Stimulated activated CD4-positive, alpha-beta T cell treated with anti-CD3 and anti-CD28 coated beads, Interleukin-1b, Interleukin-23, amount 100 ng/mL, for 1 hour (primary cell): ENCODE measurements at places on chromosomes 7 and 10.

DNA sequence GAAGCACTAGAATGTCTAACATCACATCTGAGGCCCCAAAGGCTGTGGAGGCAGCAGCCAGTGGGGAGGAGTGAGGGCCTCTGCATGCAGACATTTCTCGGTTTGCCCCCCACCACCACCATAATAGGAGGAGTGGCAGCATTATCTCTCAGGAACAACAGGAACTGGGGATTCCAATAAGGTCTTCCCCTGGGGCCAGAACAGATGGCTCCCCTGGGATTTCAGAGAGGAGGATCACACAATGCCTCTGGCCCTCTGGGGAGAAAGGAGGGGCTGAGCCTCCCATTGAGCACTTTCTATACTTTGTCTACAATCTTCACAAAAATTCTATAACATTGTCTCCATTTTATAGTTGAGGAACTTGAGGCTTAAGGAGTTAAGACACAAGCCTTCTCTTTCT lies 61.1 kb downstream of the GRID1 start:
- no peak for DNase-seq

DNA sequence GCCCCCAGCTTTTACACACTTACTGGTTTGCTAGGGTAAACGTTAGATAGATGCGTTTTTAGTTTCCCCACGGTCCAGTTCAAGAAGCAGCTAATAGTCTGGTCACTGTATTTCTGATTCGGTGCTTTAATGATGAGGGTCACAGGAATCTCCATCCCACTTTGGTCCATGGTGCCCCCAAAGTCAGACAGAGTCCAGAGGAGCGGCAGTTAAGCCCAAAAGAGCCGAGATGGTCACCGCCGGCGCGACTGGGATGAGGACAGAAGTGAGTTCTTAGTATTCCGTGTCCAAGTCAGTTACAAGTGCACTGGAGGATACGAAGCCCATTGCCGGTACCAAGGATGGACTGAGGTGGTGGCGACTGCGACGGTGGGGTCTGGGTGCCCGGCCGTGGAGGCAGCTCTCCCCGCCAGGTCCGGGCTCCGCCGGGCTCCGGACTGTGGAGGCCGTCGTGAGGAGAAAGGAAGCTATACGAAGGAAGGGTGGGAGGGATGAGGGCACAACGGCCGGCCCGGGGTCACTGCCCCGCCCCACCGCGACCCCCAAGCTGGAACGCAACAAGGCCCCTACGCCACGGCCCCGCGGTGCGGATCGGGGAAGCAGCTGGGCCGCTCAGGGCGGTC lies 663 bp downstream of the HERPUD2 start:
- no peak for DNase-seq

- no peak for DNase-seq
These were observed 1.3 kb downstream of the ABCB1 start for GRCh38 chr7:87599336-87599735.

DNA sequence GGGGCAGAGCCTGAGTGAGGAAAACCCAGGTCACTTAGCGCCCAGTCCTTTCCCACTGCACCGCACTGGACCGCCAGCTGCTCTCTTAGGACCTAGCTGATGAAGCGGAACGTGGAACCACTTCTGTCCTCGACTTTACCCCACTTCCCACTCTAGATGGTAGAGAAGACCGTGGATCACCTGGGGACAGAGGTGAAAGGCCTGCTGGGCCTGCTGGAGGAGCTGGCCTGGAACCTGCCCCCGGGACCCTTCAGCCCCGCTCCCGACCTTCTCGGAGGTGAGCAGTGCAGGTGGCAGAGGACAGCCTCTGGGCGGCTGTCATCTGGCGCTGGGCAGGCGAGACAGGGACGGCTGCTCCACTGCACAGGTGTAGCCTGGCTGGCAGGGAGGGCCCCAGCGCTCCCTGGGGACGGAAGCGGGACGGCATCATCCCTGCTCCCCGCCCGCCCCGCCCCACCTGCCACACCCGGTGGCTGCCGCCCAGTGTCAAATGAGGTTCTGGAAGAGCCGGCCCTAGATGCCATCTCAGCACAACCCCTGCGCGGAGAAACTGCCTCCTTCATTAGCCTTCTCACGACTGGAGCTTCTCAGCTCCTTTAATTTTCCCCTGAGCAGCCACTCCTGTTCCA lies 11.7 kb downstream of the PLAC9 start:
- no peak for DNase-seq

GRCh38 chr7:74617180-74617744 lies 40.3 kb upstream of the GTF2I start:
- DNase-seq: no peak

DNA sequence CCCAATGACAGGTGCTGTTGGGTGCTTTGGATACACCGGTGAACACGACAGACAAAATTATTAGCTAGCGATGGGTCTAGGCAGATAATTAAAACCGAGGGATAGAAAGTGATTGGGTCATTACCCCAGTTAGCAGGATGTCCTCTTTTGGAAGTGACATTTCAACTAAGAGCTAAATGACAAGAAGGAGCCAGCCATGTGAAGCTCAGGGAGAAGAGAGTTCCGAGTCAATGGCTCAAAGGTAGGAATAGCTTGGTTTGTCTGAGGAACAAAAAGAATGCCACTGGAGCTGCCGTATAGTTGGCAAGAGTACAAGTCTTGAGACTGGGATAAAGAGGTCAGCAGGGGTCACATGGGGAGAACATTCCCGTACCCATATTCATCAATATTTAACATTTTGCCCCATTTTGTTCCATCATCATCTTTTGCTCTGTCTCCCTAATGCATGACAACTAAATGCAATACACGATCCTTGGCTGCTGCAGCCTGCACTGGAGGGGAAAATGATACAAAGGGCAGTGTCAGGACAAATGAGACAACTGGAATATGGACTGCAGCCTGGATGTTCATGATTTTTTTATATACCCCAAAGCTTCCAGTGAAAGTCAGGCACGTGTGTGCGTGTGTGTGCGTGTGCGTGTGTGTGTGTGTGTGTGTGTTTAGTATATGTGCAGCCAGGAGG lies 115.7 kb downstream of the ICA1 start:
- no peak for DNase-seq

GRCh38 chr7:112080978-112081377 lies 125.2 kb downstream of the DOCK4 start:
- DNase-seq: no peak

GRCh38 chr7:1494447-1494846 lies 9.7 kb downstream of the INTS1 start:
- no peak for DNase-seq

DNA sequence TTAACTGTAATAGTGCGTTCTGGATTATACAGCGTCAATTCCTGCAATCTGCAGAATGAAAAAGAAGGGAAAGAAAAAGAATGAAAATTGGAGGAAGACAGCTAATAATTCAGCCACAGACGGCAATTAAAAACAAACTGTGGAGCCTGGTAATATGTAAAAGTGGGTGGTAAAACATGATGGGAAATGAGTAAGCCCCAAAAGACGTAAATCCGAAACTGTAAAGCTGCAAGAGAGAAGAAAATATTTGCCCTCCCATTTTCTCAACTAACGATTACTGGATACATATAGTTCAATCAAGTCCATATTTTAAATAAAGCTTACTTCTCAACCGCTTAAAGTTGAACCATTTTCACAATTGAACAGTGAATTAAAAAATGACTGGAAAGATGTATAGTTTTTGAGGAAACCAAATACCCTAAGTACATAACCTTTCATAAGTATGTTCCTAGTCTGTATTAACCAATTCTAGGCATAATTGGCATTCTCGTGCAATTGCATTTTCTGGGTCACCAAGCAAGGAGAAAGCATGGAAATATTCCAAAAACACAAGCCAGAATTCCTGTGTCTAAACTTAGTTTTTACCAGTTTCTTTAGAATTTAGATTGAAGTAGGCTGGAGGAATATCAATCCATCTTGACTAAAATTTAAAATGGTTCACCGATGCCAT lies 44.8 kb downstream of the MALSU1 start:
- DNase-seq: no peak

DNA sequence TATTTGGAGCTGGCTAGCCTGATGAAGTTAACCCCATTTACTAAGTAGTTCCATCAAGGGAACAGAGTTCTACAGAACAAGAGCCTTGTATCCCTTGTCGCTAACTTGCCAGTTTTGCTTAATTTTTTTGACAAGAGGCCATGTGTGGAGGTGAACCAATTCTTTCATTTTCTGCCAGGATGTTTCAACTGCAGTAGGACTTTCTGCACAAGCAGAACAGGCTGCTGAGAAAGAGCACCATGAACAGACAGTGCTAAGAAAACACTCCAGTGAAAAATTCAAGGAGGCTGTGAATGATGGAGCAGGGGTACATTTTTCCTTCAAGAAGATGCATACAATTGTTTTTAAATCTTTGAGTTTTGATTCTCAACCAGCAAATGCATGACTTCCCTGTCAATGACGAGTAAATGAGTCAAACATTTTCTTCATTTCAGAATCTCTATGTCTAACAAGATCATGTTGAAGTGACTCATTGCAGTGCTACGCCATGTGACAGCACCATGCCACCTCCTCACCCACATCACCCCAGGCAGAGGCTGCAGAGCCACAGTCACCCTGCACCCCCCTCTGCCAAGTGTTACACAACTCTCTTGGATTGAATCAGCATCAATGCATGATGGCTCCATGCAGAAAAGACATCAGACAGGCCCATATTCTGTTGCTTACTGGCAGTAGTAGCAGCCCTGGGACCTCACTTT lies 193.1 kb downstream of the COBL start:
- DNase-seq: no peak

DNA sequence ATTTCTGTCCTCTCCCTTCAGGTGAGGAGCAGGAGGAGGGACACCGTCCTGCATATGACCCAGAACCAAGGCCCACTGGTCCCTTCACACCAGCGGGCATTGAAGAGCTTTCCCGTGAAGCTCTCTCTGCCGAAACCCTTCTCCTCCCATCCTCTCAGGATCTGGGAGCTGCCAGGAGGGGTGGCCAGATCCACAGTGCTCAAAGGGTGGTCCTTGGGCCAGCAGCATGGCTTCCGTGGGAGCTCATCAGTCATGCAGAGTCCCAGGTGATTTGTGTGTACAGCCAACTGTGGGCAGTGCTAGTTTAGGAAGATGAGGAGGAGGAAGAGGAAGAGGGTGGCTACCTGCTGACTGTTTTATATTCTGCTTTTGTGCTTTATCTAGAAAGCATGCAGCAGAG lies 28.4 kb downstream of the CNPY1 start:
- DNase-seq: no peak

GRCh38 chr7:51255536-51256208 lies 60.9 kb downstream of the COBL start:
- DNase-seq: no peak

GRCh38 chr10:29968585-29968984 lies 90.8 kb downstream of the JCAD start:
- no peak for DNase-seq

DNA sequence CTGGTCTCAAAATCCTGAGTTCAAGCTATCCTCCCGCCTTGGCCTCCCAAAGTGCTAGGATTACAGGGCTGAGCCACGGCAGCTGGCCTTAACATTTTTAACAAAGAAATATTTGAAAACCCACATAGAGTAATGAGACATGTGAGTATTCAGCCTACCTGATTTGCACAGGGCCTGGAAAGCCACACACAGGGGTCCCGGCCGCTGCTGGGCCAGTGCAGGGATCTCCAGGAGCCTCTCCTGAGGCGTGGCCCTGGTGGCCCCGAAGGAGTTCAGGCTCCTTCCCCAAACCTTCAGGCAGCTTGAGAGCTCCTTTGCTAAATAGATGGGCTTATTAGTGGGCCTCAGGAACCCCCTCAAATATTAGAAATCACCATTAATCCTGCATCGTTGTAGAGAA lies 18.7 kb downstream of the CNPY1 start:
- no peak for DNase-seq

- DNase-seq: no peak
These were observed 49.7 kb downstream of the BZW2 start for GRCh38 chr7:16695621-16696237.

- no peak for DNase-seq
These were observed 41.8 kb upstream of the ZNF488 start for GRCh38 chr10:47425813-47426419.

GRCh38 chr7:6453734-6454133 lies 6.0 kb upstream of the DAGLB start:
- no peak for DNase-seq

DNA sequence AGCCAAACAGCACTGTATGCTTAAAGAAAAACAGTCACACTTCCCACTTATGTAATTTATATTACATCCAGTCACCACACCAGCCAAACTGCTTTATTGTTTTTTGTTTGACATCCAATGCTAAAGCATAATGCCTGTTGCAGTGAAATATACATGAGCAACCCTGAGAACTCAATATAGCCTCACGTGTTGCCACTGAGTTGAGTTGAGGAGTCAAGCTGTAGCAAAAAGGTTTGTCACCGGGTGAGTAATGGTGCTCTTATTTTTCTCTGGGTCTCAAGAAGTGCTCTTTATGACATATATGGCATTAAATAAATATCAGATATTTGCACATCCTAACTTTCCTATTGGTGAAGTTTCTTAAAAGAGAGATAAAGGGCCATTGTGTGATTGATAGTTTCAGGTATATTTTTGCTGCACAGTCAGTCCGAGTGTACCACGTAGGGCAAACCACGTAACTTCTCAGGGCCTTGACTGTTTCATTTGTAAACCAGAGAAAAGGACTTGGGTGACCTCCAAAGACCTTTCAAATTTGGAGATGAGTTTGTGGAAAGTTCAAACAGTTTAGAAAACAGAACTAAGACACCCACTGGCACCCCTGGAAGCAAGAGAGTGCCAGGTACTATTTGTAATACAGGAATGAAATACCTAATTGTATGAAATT lies 168.5 kb downstream of the CFTR start:
- no peak for DNase-seq

DNA sequence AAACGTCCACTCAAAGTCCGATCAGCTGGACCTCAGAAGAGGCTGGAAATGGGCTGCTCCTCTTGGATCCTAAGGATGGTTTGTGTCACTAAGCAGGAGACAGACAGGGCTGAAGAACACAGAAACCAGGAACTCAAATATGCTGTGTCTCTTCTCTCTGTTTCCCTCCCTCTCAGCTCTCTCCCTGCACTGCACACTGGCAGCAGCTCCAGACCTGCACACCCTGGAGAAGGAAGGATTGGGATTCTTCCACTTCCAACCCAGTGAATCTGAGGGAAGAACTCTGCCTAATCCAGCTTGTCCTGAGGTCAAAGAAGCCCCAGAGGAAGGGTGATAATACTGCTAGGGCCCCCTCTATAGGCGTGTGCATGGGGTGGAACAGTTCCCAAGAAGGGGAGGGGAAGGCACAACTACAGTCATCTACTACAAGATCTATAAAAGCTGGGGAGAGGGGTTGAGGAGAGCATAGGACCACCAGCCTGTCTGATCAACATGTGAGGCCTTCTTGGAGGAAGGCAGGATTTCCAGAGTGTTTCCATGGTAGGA lies 22.7 kb upstream of the ZCCHC24 start:
- DNase-seq: no peak

DNA sequence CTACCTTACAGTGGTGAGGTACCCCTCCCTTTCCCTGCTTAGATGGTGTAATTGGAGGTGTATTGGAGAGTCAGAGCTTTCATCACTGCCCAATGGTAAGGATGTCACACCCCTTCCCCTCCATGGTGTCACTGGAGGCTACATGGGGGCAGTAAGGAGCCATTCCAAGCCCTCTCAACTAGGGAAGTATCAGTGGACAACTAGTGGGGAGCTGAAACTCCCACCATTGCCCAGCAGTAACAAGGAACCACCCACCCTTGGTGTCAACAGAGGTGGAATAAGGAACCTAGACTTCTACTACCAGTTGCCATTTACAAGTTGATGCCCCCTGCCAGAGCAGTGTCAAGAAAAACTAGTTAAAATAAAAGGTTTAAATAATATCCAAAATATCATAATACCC lies 2.8 kb upstream of the HIBADH start:
- DNase-seq: no peak

- no peak for DNase-seq
These were observed 879 bp downstream of the NUDT5 start for GRCh38 chr10:12194752-12195271.

GRCh38 chr10:60203993-60204618 lies 185.6 kb downstream of the ANK3 start:
- DNase-seq: no peak
